Activated CD8-positive, alpha-beta memory T cell treated with anti-CD3 and anti-CD28 coated beads, Interleukin-2, amount 10 ng/mL, durations not matched to agents 7 days and 5 days (primary cell): ENCODE measurements at places on chromosomes 13 and 19. TPM values are rescaled to one million over a fixed set of nuclear protein-coding genes. Genes with fewer than 3 reads are reported as not detected.

GRCh38 chr13:70911286-70911685 lies 803.0 kb upstream of the KLHL1 start:
- H3K4me3 ChIP-seq, result no peak overlapping the region
- no peaks in the 10 kb centered on the region for H3K36me3 ChIP-seq
- no peak for DNase-seq
- no peaks in the 10 kb centered on the region for H3K27me3 ChIP-seq
- H3K27ac ChIP-seq, result no peak overlapping the region

GRCh38 chr13:23957981-23958380 lies 60.7 kb upstream of the C1QTNF9B start:
- H3K4me3 ChIP-seq, result no peak overlapping the region
- DNase-seq, result no peak
- H3K36me3 ChIP-seq, result no peaks in the 10 kb centered on the region
- H3K27me3 ChIP-seq, result peaks cover 10% of the 10 kb centered on the region
- peaks cover 22% of the 10 kb centered on the region for H3K4me1 ChIP-seq

DNA sequence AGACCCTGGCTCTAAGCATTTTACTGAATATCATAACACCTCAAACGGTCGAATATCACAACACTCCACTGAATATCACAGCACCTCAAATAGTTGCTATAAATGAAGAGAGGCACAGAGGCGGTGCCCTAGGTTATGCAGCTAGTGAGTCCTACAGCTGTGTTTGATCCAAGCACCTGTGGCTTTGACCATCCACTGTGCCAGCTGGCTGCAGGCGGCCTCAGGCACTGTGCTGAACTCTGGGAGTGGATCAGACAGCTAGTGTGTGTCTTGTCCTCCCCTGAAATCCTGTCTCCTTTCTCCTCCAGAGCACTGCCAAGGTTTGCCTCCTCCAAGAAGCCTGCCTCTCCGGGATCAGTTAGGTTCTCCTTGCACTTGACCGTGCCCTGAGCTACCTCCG lies 7.3 kb downstream of the NOSIP start:
- H3K4me1 ChIP-seq, result peaks cover 38% of the 10 kb centered on the region
- H3K27ac ChIP-seq, result no peak overlapping the region
- H3K4me3 ChIP-seq, result no peak overlapping the region
- DNase-seq, result no peak

- H3K36me3 ChIP-seq, result no peaks in the 10 kb centered on the region
- H3K4me3 ChIP-seq, result no peak overlapping the region
- DNase-seq, result no peak
- no peak overlapping the region for H3K27ac ChIP-seq
- H3K4me1 ChIP-seq, result peaks cover 11% of the 10 kb centered on the region
Measured at GRCh38 chr19:980133-980998, 3.8 kb upstream of the WDR18 start.

DNA sequence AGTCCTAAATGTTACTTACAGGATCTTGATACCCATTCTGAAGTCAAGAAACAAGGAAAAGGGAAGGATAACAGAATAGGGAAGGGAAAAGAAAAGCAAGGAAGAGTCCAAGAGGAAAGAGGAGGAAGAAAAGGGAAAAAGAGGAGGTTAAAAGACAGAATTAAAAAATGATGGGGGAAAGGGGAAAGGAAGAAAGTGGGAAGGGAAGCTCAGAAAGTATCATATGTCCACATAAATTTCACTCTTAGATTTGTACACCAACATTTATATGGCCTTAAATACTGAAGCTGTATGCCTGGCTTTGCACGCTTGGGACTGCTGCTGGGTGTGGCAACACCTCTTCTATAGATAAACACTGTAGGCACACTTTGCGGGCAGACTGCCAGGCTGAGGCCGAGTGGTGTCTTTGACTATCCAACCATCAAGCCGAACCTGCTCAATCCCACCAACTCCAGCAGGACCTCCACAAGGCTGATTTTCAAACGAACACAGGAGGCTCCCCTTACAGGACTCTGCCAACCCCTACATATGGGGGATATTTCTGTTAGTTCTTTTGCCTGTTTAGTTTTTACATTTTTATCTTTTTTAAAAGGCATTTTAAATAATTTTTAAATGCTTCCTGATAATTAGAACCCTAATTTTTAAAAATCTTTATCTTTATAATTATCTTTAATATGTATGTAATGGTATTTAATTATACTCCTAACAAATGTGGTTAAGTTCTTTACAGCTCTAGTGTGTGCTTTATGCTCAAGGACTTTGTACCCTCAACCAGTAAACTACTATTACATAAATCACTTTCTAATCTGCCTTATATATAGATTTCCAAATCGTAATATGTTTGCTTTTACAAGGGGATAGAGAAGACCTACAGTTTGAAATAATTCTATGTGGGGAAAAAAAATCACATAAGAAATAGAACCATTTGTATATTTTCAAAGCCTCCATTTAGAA lies 154.2 kb downstream of the DIAPH3 start:
- no peaks in the 10 kb centered on the region for H3K4me1 ChIP-seq
- peaks cover 5% of the 10 kb centered on the region for H3K36me3 ChIP-seq
- H3K4me3 ChIP-seq, result no peak overlapping the region

DNA sequence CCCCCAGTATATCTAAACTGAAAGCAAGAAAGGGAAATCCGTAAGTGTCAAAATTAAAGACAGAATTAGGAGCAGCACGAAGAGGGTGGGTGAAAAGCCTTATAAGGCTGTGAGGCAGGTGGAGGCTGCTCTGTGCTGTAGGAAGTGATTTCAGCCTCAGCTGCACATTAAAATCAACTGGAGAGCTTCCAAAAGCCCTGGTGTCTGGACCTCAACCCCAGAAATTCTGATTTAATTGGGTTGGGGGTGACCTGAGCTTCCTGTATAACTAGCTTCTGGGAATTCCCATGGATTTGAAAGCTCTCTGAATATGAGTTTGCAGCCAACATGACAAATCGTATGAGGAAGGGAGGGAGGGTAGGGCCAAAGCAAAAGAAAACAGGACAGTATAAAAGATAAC lies 242.4 kb upstream of the TMTC4 start:
- H3K36me3 ChIP-seq, result no peaks in the 10 kb centered on the region
- H3K27me3 ChIP-seq, result peaks cover 4% of the 10 kb centered on the region
- H3K4me1 ChIP-seq, result no peaks in the 10 kb centered on the region
- DNase-seq, result no peak
- no peak overlapping the region for H3K4me3 ChIP-seq

Gene FREM2
- 0.23 TPM for total RNA-seq

DNA sequence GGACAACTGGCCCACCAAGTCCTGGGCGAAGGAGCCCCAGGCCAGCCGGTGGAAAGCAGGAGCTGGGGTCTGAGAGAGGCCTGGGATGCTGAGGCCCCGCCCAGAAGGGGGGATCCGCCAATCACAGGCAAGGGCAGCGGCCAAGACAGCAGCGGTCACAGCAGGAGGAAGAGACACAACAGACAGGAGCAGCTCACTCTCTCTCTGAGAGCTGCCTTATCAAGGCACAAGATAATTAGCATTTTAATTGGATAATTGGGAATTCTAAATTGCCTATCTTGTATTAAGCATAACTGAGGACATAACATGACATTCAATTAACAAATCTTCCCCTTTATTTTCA lies 46.2 kb downstream of the CEBPG start:
- no peak overlapping the region for H3K27ac ChIP-seq
- no peaks in the 10 kb centered on the region for H3K27me3 ChIP-seq
- DNase-seq, result no peak
- peaks cover 4% of the 10 kb centered on the region for H3K4me1 ChIP-seq
- H3K36me3 ChIP-seq, result no peaks in the 10 kb centered on the region
- H3K4me3 ChIP-seq, result no peak overlapping the region
